NCI-H2081 treated with DMSO at 0.1 percent for 48 hours (cell line): ENCODE measurements at places on chromosomes 2 and 18.

DNA sequence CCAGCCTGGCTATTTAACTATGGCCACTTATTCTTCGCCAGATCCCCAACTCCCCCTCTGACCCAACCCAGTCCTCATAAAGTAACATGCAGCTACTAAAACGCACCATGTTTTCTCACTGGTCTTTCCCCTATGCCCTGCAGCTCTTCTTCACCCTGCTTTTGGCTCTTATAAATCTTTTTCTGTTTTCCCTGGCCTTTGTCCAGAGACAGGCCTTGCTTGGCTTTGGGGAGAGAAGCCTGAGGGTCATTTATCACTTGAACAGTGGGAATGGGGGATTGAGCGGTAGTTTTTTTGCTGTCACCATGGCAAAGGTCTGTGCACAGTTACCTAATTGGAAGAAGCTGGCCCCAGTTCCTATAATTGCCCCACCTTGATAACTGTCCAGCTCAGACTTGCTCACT, 202.9 kb upstream of the NT5C1B start:
- DNase-seq = no peak

DNA sequence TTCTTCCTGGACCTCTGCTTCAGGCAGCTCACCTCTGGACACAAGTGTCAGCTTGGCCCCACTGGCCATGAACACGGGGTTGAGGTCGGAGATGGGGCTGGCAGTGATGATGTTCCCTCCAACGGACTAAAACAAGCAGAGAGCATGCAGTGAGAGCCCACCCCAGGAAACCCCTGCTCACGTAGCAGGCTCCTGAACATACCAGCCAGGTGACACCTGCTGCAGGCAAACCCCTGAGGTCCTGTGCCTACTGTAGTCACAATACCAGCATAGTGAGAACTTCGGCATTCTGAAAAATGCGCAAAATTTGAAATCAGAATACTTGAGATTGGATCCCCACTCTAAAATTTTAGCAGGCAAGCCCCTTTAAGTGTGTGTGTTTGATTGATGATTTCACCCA, 32.9 kb downstream of the XDH start:
- DNase-seq = no peak

DNA sequence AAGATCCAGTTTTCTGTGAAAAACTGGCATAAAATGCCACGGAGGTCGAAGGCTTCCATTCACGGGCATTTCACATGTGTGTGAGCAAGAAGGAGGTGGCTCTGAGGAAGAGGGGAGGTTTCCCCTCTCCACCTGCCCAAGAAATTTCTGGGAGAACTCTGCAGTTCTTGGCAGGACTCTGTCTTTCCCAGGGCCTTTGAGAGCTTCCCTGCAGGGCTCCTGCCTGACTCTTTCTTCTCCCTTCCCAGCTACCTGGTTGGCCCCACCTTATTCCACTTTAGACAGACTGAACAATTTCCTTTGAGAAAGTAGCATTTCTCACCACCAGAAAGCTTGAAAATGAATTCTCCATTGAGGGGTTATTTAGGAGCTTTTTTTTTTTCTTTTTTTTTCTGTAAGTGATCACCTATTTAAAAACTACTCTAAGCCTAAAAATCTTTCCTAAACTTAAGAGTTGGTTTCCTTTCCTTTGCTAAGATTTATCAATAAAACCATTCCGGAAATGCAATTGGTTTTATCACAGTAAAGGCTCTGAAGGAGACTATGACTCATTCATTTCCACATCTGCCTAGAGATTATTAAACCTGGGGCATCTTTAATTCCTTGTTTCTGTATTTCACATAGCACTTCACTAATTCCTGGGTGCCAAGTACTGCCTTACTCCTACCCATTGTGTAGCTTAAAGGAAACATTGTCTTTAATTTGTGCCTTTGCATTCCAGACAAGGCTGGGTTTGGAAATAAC, 59.3 kb downstream of the UNC80 start:
- no peak for DNase-seq

- no peak for DNase-seq
Observed at GRCh38 chr2:160238392-160238791, 38.3 kb upstream of the ITGB6 start.

DNA sequence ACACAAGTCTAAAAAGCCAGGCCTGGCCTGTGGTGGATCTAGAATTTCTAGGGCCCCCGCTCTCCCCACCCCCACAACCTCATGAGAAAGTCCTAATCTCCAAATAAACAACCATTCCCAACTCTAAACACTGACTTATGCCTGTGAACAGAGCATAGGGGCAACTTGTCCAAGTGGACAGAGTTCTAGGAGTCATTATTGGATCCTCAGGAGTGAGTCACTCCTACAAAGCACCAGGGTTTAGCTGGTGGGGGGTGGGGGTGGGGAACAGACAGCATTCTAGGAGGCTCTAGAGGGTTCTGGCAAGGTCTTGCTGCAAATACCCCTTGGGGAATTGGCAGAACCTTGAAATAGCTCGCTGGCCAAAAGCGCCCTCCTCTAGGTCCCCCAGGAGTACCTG, 83.3 kb downstream of the ZCCHC2 start:
- no peak for DNase-seq

DNA sequence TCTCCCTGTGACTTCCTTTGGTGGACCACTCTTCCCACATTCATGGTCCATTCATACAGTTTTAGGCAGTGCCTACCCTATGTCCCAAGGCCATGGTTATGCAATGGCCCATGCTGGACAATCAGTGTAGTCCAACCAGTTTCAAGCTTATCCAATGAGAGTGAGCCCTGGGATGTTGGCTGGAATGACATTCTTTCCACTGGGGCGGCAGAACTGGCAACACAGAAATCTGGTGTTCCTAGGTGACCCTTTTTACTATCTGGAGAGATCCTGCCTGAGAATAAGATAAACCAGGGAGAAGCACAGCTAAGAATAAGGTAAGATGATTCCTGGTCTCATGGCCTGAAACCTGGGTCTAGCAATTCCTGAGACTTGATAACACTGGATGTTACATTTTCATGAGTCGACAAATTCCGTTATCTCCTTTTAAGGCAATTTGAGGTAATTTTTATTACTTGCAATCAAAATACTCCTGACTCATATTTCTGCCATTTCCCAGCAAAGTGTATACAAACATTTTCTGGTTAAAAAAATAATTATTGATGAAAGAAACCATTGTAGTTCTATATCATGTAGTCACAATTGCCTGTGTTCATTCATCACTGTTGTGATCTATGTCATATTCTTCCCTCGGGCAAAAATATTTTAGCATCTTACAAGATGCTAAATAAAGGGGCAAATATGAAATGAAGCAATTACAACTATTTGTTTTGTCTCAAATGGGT, 271.5 kb upstream of the LYPD1 start:
- DNase-seq = no peak

- peak; percentile 4 for DNase-seq
Observed at GRCh38 chr2:106638043-106638442, 150.9 kb downstream of the CD8B2 start.

DNA sequence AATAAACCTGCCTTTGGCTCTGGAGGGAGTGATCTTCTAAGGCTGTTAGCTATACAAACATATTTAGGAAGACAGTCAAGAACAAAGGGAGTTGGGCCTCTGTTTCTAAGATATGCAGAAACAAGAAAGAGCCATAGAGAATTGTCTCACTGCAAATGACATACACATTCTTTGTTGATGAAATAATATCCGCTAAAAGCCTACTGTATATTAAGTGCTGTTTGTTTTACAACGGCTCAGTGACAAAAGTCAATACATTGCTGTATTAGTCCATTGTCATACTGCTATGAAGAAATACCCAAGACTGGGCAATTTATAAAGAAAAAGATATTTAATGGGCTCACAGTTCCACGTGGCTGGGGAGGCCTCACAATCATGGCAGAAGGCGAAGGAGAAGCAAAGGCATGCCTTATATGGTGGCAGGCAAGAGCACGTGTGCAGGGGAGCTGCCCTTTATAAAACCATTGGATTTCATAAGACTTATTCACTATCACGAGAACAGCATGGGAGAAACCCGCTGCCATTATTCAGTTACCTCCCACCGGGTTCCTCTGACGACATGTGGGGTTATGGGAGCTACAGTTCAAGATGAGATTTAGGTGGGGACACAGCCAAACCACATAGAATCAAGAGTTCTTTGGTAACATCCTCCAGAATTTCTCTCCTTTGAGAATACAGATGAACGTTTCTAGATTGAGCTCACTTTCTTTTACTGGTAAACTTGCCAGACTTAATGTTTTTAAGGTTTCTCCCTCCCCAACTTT, 157.8 kb downstream of the PIK3C3 start:
- no peak for DNase-seq

GRCh38 chr2:85088921-85089320, 44.3 kb upstream of the TCF7L1 start:
- DNase-seq = no peak

DNA sequence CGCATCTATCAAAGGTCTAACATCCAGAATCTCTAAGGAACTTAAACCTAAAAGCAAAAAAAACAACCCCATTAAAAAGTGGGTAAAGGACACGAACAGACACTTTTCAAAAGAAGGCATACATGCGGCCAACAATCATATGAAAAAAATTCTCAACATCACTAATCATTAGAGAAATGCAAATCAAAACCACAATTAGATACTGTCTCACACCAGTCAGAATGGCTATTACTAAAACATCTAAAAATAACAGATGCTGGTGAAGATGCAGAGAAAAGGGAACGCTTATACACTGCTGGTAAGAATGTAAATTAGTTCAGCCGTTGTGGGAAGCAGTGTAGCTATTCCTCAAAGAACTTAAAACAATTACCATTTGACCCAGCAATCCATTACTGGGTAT, 38.0 kb downstream of the PPP3R1 start:
- no peak for DNase-seq

DNA sequence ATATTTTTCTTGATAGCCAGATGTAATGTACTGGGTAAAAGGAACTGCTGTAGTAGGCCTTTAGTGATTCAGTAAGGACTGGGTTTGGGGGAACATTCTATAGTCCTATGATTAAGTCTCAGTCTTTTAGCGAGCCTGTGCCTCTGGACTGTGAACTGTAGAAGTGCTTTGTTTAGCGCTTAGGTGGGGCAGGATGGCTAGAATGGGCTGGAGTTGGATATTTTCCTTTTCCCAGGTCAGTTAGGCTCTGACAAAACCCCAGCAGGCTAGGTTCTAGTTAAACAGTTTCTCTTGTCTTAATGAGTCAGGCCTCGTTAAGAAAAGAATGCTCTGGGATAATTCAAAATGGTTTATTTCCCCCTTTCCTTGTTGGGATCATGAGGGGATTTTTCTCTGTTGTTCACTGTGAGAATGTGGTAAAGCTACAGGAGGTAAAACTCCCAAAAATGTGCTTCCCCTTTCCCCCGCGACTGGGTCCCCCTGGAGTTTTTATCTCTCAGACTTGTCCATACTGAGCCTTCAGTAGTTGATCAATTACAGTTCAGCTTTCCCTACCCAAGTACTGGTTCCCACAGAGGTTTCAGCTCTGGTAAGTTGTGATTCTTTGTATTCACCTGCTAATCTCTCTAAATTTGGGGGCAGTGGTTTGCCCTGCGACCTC, 31.5 kb downstream of the EHBP1 start:
- DNase-seq = no peak

GRCh38 chr2:902584-902983, 48.1 kb upstream of the SNTG2 start:
- DNase-seq = no peak

DNA sequence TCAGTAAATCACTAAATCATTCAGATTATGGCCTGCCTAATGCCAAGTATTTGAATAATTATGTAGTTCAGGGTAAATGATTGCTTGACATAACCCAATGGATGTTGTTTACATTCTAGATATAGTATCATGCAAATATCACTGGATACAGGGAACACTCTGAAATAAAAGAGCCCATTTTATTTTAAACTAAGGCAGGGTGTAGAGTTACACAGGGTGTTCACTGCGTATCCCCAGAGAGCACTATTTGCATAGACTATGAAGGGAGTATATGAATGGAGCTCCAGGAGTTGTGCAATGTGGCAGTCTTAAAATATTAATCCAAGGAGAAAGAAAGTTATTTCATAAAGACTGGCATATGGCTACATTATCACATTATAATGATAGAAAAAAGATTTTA, 701.1 kb upstream of the KLHL29 start:
- peak; percentile 90 for DNase-seq

- DNase-seq = peak; percentile 91
Observed at GRCh38 chr2:147382322-147382948, 462.4 kb upstream of the ACVR2A start.

DNA sequence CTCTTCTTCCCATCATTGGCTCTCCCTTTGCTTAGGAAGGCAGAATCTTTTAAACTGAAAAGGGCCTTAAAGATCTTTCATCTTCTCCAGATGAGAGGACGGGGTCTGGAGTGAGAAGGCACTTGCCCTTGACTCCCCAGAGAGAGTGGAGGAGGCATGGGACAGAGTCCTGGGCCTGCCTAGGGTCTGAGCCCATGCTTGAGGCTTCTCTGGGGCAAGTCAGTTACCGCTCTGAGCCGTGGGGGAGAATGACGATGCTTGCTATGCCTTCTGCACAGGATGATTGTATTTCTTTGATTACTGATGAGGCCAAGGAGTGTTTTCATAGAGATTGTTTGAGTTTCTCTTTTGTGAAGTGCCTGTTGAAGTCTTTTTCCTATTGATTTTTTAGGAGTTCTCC, 921 bp downstream of the PLB1 start:
- DNase-seq = no peak

- DNase-seq = no peak
Observed at GRCh38 chr2:233928594-233929351, 11.6 kb downstream of the TRPM8 start.

DNA sequence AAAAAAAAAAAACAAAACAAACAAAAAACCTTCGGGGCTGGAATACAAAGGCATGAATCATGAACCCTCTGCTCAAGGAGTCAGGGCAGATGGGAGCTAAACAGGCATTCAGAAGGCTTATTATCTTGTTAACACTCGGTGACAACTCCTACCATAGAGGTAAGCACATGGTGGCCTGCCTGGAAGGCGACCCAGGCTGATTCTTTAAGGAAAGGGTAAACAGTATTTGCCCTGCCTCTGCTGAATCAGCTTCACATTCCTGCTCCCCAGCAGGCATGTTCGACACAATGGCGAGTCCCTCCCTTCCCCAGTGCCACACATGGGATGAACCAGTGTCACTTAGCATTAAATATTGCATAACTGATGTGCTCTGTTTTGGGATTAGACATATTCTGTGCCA, 191.9 kb downstream of the ARL4C start:
- no peak for DNase-seq

- no peak for DNase-seq
Observed at GRCh38 chr18:12908706-12909105, 24.7 kb upstream of the PTPN2 start.

DNA sequence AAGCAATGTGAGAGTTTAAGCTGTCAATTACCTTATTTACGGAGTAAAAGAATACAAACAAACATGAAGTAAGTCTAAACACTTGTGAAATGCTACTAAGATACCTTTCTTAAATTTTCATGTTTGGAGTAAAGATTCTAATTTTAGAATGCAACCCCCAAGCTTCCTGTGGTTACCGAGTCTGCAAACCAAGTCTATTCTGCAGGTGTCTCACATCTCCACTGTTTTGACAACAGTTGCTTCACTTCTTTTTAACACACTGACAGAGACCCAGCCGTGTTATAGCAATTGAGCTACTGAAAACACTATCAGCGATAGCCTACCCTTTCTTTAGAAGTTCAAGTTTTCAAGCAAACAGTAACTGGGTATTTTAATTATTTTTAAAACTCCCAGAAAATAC, 608.3 kb downstream of the ERBB4 start:
- no peak for DNase-seq
